ENCODE measurements at places on chromosomes 13 and 19.

DNA sequence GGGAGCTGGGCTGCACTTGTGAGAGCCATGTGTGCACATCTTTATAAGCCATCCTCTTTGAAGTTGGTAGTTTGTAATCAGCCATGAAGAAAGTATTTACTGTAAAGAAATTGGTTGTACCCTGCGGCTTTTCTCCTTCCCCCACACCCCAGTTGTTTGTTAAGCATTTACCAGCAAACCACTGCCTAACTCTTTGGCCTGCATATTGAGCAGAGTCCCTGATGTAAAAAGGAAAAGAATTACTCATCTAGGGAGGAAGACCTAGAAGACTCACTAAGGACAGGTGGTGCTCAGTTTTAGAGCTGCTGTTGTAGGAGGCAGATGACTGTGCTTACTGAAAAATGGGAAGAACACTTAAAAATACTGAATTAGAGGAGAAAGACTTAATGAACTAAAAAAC lies 245.3 kb downstream of the PCCA start:
- DNase-seq: no peak

DNA sequence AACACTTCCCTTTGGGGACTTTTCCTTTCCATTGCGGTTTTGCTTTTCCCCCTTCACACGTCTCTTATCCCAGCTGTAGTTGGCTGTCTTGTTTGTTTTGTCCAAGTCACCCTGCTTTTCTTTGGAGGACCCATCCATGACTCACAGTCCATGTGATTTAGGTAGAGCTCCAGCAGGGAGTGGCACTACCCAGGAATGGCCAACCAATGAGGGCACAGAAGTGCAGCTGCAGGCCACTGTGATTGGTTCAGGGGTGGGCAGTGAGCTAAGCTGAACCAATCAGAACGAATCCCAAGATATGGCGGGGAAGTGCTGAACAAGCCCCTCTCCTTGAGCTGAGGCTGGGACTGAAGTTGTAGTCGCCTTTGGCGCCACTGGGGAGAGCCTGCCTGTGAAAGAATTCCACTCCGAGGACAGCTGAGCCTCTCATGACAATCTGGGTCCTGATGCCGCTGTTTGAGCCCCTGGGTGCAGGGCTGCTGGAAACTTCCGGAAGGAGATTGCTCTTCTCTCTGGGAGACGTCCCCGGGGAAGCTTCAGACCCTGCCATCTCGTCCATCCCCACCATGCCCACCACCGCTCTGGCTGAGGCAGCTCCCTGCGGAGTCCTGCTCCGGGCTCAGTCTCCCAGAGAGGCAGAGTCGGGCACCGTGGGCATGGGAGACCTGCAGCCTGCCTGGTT lies 62.9 kb upstream of the URI1 start:
- no peak for DNase-seq

- DNase-seq: no peak
Measured at GRCh38 chr13:82878536-82878935, 1003.7 kb downstream of the SLITRK1 start.

DNA sequence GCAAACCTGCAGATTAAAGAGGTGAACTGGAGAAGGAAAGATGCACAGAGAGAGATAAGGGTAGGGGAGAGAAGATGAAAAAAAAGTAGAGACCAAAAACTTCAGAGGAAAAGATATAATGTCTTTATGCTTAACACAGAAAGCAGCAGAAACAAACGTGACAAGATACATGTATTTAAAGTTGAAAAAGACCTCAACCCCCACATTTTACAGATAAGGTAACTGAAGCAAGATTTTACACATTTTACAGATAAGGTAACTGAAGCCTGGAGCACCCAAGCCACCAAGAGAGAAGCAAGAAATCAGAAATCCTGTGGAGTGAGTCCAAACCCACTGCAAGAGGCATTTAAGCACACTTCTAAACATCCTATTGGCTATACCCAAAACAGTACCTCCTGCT lies 185.3 kb downstream of the TBC1D4 start:
- DNase-seq: no peak

DNA sequence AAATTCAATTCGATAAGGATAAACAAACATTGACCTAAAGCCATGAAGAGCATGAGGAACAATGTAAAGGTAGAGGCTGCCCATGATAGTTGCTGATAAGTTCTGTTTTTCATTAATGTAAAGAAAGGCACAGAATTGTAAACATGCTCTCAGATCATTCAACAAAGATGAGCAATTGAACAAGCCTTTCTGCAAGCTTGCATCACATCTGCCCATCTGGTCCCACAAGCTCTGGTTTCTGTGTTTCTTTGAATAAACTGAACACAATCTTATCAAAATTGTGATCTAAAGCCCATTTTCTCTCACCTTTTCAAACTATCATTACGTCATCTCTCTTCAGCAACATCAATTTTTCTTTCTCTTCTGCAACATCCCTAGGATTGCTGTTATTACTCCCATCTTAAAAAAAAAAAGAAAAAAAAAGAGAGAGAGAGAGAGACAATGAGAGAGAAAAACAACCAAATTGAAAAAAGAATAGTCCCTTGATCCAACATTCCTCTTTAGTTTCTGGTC lies 487.2 kb upstream of the GPC6 start:
- DNase-seq: no peak

DNA sequence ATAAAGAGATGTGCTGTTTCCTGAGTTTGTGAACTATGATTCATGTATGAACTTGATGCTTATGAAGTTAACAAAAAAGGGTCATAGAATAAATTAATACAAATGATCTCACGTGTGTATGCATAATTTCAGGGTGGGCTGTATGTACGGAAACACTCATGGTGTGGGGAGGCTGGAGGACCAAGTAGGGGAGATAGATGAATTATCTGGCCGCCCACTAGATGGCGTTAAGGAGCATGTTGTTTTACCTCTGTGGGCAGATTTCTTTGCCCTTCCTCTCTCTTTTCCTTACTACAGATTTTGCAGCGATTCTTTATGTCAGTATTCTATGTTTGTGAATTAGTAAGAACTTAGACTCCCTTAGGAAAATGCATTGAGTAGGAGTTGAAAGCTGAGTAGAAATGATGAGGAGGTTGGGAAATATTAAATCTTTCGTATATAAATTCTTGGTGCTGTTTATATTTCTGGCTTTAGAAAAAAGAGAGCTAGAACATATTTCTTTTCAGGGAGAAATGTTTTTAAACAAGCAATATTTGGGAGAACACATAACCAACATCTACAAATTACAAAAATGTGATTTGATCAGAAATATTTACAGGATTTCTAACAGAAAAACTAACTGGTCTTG lies 47.4 kb upstream of the TMTC4 start:
- DNase-seq: peak; percentile 44

- no peak for DNase-seq
Measured at GRCh38 chr19:14379294-14380065, 1.8 kb upstream of the ADGRE5 start.

GRCh38 chr13:49366841-49367240 lies 77.0 kb downstream of the CAB39L start:
- no peak for DNase-seq

DNA sequence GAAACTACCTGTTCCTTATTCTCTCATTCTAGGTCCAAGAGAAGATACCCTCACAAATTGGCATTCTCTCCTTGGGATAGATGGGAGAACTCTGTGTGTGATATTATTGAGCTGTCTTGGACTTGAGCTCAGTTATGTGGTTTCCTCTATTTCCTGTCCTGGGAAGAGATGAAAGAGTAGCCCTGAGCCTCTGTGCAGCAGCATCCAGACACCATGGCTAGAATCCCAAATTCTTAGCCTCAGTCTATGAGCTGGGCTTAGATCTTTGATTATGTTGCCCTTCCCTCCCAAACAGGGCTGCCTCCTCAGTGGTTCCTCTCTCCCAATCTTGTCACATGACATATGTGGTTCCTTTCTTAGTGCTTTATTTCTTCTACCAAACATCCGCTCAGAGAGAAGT lies 290.7 kb downstream of the SPRY2 start:
- DNase-seq: no peak

DNA sequence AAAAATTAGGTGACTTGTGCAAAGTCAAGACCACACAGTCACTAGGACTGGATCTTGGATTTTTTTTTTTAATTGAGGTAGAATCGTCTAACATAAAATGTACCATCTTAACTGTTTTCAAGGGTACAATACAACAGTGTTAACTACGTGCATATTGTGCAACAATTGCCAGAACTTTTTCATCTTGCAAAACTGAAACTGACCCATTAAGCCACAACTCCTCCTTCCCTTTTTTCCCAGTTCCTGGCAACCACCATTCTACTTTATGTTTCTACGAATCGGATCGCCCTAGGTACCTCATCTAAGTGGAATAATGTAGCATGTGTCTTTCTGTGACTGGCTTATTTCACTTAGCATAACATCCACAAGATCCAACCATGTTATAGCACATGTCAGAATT lies 37.5 kb upstream of the POMP start:
- no peak for DNase-seq

DNA sequence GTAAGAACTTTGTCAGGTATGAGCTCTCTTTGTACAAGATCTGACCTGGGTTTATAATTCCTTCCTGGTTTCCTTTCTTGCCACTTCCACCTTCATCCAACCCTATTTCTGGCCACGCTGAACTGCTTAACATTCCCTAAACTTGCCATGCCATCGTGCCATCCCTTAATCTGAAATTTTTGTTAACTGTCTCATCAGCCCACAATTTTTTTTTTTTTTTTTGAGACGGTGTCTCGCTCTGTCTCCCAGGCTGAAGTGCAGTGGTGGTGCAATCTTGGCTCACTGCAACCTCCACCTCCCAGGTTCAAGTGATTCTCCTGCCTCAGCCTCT lies 144.6 kb downstream of the GGACT start:
- DNase-seq: no peak

DNA sequence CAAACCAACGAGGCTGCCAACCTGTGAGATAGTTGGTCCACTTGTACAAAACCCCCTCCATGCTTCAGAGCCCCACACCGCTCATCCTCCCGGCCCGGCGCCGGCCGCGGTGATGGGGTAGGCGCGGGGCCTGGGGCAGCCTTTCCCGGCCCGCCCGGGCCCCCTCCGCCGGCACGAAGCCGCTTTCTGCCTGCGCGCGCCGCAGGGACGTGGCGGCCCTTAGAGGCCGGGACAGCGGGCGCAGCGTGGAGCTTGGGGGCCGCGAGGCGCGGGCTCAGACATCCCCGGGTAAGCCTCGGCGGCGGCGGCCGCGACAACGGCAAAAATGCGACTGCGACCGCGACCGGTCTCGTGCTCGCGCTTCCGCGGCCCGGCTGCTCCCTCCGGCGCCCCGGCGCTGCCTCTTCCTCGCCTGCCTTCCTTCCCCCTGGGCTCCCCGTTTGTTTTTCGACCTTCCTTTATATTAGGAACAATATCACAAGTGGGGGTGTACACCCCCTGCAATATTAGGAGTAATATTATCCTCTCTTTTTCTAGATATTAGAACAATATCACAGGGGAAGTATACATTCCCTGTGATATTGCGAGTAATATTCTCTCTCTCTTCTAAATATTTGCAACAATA lies 53.9 kb upstream of the CEACAM21 start:
- peak; percentile 35 for DNase-seq

DNA sequence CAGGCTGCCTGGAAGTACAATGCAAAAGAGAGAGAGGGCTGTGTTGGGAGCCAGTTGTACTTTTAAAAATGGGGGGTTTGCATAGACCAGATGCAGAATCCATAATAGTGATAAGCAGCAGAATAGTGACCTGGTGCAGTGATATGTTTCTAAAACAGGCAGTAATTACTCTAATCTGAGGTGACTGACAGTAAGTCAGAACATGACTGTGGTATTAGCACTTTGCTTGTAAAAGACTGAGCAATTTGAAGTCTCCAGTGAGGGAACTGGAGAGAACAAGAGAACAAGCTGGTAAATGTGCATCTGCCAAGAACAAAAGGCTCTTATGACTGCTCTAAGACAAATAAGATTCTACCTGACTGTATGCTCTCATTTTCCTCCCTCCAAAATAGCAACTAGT lies 383.4 kb downstream of the ITGBL1 start:
- no peak for DNase-seq

Data from activated T-cell treated with anti-CD3 and anti-CD28 coated beads, Interleukin-2, amount 50 U/mL, for 4 hours (primary cell).